ENCODE measurements at places on chromosomes 5 and 9.

- DNase-seq, result no peak
These were observed 48.0 kb downstream of the HTR4 start for GRCh38 chr5:148606296-148606695.

GRCh38 chr5:39193553-39194465 lies 25.6 kb downstream of the FYB1 start:
- DNase-seq, result no peak

DNA sequence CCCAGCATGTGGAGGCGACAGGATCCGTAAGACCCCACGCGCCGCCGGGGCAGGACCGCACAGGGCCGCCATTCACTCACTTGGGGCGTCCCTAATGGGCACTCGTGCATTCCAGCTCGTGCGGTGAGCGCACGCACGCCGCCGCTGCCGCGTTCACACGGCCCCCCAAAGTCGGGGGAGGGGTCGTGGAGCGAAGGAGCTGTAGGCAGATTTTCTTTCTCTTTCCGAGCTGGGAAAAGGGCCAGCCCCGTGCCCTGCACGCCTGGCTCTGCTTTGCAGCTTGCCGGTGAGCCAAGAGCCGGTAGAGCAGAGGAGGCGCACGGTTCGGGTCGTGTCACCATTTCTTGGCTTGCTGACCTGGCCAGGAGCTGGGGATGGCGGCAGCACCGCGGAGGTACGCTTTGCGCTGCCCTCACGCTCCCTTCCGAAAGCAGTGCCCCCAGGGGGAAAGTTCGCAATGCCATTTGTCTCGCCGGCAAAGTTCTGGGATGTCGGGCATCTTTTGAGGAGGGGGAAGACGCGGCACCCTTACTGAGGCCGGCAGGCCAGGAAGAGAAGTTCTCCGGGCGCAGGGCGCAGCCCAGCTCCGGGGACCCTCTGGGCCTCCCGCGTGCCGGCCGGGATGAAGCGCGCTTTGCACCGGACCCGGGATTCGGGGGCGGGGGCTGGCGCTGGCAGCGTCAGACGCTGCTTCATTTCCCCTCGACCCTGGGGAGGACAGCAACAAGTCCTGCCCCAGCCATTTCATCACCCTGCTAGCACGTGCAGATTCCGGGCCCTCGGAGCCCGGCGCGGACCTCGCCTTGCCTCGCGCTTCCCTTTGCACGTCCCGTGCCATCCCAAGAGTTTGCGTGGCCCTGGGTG lies 898 bp downstream of the STC2 start:
- no peak for DNase-seq

- no peak for DNase-seq
These were observed 601.5 kb downstream of the ANXA1 start for GRCh38 chr9:73753171-73753570.

GRCh38 chr5:107284822-107285525 lies 385.8 kb downstream of the EFNA5 start:
- no peak for DNase-seq

- no peak for DNase-seq
These were observed 84.4 kb downstream of the INSYN2B start for GRCh38 chr5:169895926-169896325.

DNA sequence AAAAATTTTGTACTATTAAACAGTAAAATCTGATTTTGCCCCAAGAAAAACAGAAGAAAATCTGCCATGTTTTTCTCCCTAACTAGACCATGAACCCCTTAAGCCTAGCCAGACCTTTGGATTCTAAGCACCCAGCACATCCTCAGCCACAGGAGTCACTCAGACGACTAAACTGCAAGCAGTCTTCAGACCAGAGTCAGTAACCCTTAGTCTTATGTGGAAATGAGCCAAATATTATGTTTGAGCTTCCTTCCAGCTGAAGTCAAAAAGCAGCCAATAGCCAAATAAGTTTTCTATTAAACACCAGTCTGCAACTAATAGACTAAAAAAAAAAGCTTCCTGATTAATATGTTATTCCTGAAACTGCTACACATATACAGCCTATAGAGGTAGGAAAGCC lies 47.4 kb downstream of the GOLPH3 start:
- no peak for DNase-seq

DNA sequence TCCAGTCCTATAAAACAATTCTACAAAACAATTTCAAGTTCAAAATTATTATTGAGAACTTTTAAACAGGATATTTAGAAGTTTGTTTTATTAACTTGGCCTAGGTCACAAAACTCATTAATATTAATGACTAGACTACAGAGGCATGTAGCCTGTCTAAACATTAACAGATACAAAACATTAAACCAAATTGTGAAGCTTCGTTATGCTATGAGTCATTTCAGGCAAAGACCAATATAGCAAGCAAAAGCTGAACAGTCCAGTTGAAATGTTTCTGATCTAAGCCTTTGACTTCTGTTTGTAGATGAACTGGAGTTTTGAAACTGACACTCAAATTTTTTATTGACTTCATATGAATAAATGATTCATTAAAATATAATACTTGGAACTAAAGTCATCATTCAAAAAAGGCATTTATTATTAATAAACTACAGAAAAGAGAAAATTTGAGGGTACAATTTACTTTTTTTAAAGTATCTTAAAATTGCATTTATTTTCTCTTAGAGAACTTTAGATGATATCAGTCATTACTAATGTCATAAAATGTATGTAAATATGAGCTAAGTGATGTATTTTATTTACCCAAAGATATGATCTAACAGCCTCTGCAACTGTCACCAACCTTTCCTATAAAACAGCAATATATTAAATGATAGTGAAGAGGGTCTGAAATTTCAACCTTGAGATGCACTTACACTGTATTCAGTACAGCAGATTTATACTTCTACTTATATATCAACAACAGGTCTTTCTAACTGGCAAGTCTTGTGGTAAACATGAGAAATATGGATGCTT lies 188.8 kb downstream of the COMMD10 start:
- DNase-seq, result no peak

DNA sequence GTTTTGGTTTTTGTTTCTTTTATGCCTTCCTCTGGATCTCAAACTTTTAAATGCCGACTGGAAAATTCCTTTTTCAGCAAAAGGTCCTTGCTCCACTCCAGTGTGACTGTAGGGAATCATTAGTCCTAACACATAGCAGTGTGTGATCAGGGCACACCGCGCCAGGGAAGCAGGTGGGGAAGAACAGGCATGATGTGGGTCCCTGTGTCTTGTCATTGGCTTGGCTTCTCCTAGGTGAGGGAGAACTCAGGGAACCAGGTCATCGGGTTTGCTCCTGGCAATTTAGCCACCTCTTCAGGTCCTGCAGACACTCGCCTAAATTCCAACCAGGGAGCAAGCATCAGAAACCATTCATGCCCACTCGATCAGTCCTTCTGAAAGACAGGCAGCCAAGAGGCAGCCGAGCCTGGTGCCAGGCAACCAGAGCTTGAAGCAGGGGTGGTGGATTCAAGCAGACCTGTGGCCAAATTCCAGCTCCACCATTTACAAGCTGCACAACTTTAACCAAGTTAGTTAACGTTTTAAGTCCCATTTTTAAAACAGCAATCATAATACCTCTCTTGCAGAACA lies 514.2 kb downstream of the BNC2 start:
- no peak for DNase-seq

- no peak for DNase-seq
These were observed 250.5 kb upstream of the TUT7 start for GRCh38 chr9:86604741-86605140.

DNA sequence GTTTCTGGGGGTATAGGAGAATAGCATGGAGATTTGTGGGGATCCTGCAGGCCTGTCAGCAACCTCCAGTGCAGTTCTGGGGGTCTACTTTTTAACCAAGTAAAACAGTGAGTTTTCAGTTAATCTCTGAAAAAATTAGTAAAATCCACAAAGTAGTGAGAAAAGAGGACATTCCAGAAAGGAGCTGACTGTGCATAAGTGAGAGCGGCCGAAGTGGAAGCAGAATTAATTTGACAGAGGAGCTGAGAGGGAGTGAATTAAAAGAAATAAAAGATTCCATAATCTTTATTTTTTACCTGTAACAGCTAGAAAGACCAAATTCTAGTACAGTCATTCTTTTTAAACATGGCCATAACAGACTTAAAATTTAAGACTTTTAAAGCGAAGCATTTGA lies 149.2 kb downstream of the SGCD start:
- no peak for DNase-seq

DNA sequence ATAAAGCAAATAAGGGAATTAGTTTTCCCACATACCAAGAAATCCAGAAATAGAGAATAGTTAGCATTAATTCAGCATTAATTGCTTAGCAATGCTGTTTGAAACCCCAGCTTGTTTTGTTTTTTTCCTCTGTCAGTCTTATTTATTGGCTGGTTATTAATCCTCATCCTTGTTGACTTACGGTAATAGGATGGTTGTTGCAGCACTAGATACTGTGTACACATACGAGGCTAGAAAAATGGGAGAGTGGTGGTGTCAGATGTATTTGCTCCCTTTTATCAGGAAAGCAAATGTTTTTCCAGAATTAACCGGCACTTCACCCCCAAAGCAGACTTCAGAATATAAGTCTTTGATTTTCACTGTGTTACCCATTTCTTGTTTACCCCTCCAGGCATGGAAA lies 60.4 kb downstream of the ERBIN start:
- DNase-seq, result no peak

- DNase-seq, result no peak
These were observed at the start of gene ECM2 for GRCh38 chr9:92535940-92536850. Gene ECM2 (minus strand): TSS chr9:92535990. CDS start chr9:92522866, 13,124 bp downstream.

DNA sequence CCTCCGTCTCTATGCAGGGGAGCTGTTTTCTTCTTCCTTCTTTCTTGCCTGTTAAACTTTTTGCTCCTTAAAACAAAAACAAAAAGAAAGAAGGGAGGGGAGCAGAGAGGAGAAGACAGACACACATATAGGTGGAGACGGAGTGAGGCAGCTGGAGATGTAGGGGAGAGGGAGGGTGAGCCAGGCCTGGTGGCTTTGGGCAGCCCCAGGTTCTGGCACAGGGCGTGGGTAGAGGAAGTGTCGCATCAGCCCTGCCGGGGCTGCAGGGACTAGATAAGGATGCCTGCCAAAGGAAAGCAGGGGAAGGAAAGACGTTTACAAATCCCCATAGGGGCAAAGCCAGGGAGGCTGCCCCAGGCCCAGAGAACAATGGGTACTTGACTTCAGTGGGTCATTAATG lies 38.7 kb upstream of the PTGS1 start:
- DNase-seq, result no peak

GRCh38 chr9:134360180-134360759 lies 34.0 kb downstream of the RXRA start:
- DNase-seq, result no peak

GRCh38 chr5:122007546-122007945 lies 45.8 kb downstream of the SRFBP1 start:
- DNase-seq, result peak; percentile 59

DNA sequence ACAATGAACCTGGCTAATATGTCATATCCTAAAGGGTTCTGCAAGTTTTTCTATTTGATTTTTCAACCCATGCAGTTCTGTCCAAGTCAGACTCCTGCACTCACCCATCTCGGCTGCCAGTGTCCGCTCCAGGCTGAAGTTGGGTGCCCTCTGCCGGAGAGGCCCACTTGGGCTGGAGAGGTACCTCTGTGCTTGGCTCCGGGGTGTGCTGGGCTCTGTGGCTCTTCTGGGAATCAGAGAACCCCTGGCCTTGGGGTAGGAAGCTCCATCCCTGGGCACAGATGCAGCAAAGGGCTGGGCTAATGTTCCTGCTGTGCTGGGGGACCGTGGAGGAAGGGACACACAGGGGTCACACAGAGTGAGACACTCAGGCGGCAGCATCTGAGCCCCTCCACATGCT lies 26.2 kb downstream of the ORM2 start:
- DNase-seq, result peak; percentile 65

- DNase-seq, result no peak
These were observed 14.8 kb downstream of the TRIP13 start for GRCh38 chr5:907366-907910.

- no peak for DNase-seq
These were observed 1193.3 kb upstream of the CDH6 start for GRCh38 chr5:30000231-30000630.

DNA sequence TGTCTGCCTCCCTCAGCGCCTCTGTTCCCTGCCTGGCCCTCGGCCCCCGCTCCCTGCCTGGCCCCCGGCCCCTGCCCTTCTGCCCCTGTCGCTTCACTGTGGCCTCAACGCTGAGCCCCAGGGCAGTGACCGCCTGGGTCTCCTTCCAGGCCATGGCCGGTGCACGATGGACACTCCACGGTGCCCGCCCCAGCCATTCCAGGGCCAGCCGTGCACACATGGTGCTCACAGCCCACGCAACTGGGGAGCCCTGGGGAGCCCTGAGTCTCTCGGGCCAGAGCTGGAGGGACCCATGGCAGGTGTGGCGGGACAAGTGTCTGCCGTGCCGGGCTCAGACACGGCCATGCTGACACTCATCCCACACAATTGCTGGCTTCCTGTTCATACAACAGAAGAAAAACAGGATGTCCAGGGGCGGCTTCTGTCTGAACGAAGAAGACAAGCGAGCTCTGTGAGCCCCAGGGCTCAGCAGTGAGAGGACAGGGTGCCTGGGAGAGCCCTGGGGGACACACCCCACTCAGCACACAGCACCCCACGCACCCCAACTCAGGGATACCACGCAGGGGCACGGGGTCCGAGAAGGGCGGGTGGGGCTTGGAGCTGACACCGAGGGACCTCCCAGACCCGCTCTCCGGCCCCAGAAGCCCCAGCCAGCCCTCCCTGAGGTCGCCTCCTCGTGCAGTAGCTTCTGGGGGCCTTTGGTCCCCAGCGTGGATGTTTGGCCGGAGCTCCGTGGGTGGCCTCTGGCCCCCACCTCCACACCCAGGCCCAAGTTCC lies 35.7 kb downstream of the EXD3 start:
- DNase-seq, result peak; percentile 88

GRCh38 chr9:130239363-130239695 lies 26.2 kb upstream of the HMCN2 start:
- DNase-seq, result peak; percentile 34

GRCh38 chr5:68818057-68818695 lies 275.6 kb upstream of the SLC30A5 start:
- DNase-seq, result no peak

DNA sequence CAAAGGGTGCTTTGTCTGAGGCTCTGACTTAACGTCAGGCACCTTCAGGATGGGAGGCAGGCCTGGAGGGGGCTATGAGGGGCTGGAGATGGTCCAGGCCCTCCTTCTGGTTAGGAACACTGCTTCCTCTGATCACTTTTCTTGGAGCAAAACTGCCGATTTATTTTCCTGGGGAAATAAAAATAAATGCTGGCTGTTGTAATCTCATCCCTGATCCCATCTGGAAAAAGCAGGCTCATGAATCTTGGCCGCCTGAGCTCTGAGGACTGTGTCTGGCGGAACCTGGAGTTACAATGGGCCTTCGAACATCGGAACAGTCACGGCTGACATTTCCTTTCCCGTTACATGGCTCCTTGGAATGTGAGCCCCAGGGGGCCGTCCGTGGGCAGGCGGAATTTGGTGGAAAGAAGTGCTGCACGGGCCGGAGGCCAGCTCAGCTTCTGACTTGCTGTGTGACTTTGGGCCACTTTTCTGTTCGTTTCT lies 157.8 kb downstream of the RGS3 start:
- peak; percentile 94 for DNase-seq

GRCh38 chr5:180375291-180375690 lies 22.2 kb upstream of the GFPT2 start:
- DNase-seq, result no peak

DNA sequence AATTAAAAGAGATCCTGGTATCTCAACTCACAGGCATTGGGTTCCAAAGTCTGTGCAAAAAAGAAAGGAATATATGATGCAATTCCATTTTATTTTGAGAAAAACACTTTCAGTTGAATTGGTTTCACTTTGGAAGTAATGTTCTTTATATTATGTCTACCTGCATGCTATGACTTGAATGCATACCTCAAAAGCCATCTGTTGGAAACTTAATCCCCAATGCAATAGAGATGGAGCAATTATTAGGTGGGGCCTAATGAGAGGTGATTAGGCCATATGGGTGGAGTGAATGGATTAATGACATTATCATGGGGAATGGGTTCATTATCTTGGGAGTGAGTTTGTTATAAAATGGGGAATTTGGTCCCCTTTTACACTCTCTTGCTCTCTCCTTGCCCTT lies 293.3 kb downstream of the CSNK1G3 start:
- DNase-seq, result no peak
